ENCODE measurements at places on chromosomes 16 and 17. TPM values are rescaled to one million over a fixed set of nuclear protein-coding genes. Genes with fewer than 3 reads are reported as not detected.
A peak's percentile ranks its signal among the peaks of the same experiment; 100 is the strongest.

DNA sequence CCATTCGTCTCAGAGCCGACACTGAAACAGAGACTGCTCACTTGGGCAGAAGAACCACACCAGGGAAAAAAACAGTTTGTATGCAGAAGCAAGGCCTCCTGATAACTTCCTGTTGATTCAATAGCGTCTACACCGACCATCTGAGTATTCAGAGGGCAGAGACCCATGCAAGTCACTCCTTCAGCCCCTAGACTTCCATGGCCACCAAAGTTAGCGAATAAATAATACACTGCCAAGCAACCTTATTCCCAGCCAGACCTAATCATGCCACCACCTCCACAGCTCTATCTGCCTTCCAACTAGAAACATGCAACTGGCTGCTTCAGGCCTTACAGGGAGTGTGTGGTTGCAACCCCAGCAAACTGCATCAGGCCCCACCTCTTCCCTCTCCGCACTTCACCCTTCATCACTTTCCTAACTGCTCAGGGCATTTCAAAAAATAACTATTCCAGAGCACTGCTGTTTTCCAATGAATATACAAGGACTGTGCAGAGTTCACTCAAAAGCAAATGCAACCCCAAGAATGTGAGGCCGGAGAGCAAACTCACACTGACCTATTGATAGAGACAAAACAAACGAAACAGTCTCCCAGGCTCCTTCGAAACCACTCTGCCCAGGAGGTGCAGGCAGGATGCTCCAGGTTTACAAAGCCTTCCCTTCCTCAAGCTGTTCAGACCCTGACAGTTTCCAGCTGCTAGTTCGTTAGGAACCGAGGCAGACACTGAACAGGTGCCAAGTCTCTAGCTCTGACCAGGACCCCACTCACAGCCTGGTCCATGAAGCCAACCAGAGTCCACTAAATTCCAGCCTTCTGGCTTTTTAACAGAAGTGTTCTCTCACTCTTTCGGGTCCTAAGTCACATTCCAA, 3.6 kb downstream of the USP7 start:
- H3K4me3 ChIP-seq = peak overlapping the region; percentile 16
- H3K27me3 ChIP-seq = no peaks in the 10 kb centered on the region
- no peak for DNase-seq
- H3K36me3 ChIP-seq = no peaks in the 10 kb centered on the region
- H3K27ac ChIP-seq = peak overlapping the region; percentile 58

- no peak overlapping the region for H3K27ac ChIP-seq
- peaks cover 9% of the 10 kb centered on the region for H3K4me1 ChIP-seq
- no peak overlapping the region for H3K4me3 ChIP-seq
- no peaks in the 10 kb centered on the region for H3K36me3 ChIP-seq
- H3K27me3 ChIP-seq = no peaks in the 10 kb centered on the region
- no peak for DNase-seq
These were observed 210.6 kb downstream of the MAP2K4 start for GRCh38 chr17:12231355-12231682.

- H3K27ac ChIP-seq = no peak overlapping the region
- no peaks in the 10 kb centered on the region for H3K36me3 ChIP-seq
- no peak for DNase-seq
- no peak overlapping the region for H3K4me3 ChIP-seq
- H3K27me3 ChIP-seq = peaks cover 2% of the 10 kb centered on the region
- H3K4me1 ChIP-seq = peaks cover 6% of the 10 kb centered on the region
These were observed 6.7 kb upstream of the WFIKKN2 start for GRCh38 chr17:50828508-50829170.

MEIOB gene
- not detected for total RNA-seq

ZNF688 gene
- 10.8 TPM for total RNA-seq

AHSP gene
- total RNA-seq = not detected

ADPRM gene
- 4.2 TPM for total RNA-seq

DNA sequence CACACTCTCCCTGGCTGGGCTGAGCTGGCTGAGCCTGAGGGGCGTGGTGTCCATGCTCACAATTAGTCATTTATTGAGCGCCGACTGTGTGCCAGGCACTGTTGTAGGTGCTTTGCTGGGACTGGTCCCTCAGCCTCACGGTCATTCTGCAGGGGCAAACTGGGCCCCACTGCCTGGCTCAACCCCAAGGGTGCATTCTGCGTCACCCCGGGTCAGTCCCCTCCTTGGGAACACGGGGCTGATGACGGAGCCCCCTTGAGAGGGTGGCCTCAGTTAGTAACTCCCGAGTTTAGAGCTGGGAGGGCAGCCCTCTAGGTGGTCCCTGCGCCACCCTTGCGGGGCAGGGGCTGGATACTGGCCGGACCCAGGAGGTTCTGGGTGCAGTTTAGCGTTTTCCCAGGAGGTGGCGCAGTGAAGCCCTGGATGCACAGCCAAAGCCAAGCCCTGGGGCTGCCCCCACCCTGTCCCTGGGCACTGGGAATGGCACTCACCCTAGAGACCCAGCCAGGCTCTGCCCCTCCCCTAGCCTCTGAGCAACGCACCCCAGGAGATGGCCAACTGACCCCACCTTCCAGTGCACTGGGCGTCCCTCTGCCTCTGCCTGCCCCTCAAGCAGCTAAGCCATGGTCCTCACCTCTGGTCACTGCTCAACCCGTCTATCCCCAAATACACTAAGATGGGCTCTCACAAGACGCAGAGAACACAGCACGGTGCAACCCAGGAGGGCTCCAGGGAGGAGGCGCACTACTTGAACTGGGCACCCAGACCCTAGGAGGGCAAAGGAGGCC, 243.2 kb upstream of the GSE1 start:
- H3K4me3 ChIP-seq = no peak overlapping the region
- no peak overlapping the region for H3K27ac ChIP-seq
- H3K4me1 ChIP-seq = peaks cover 30% of the 10 kb centered on the region
- DNase-seq = peak; percentile 47
- H3K27me3 ChIP-seq = no peaks in the 10 kb centered on the region
- H3K36me3 ChIP-seq = no peaks in the 10 kb centered on the region

DNA sequence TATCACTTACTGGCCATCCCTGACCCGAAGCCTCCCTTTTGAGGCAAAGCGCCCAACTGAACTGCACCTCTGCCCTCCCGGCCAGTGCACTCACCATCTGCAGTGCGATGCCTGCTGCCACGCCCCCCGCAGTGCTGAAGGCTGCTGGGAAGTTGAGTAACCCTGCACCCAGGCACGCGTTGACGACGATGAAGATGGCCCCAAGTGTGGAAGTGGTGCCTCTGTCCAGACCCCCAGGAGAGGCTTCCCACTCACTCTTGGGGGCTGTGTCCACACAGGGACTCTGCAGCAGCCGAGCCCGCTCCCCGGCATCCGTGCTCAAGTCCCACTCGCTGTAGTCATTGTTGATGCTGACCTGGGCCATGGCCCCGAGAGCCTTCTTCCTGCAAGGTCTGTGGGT, 4.8 kb downstream of the SLC38A7 start:
- H3K4me3 ChIP-seq = no peak overlapping the region
- DNase-seq = no peak
- H3K36me3 ChIP-seq = peaks cover 69% of the 10 kb centered on the region
- H3K4me1 ChIP-seq = peaks cover 54% of the 10 kb centered on the region

GSG1L2 gene
- total RNA-seq = not detected

GRCh38 chr17:34252444-34253138, 2.5 kb upstream of the CCL2 start:
- H3K4me1 ChIP-seq = peaks cover 95% of the 10 kb centered on the region
- peaks cover 4% of the 10 kb centered on the region for H3K36me3 ChIP-seq
- no peak overlapping the region for H3K4me3 ChIP-seq
- peak; percentile 98 for DNase-seq
- H3K27ac ChIP-seq = peak overlapping the region; percentile 91

DNA sequence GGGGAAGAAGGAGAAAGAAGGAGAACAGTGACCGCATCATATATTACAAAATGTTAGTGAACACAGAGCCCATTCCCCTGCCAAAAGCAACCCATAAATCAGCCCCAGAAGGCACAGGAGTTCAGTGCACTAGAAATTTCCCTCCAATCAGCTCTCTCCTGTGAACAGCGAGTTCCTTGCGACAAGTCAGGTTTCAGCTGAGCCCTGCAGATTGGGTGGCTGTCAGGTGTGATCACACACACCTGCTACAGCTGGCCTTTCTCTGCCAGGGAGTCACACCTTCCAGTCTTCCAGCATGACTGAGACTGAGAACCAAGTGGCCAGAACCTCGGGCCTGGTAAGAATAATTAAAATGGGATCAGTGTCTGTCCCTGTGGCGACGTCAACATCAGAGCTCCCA, 60.2 kb downstream of the SHISA9 start:
- no peak for DNase-seq
- H3K27me3 ChIP-seq = no peaks in the 10 kb centered on the region
- no peak overlapping the region for H3K4me3 ChIP-seq
- H3K27ac ChIP-seq = no peak overlapping the region
- H3K4me1 ChIP-seq = no peaks in the 10 kb centered on the region

GRCh38 chr17:78736526-78737079, 45.5 kb downstream of the CYTH1 start:
- H3K27ac ChIP-seq = peak overlapping the region; percentile 91
- peak; percentile 79 for DNase-seq
- no peaks in the 10 kb centered on the region for H3K36me3 ChIP-seq
- H3K27me3 ChIP-seq = no peaks in the 10 kb centered on the region
- H3K4me3 ChIP-seq = peak overlapping the region; percentile 69

DNA sequence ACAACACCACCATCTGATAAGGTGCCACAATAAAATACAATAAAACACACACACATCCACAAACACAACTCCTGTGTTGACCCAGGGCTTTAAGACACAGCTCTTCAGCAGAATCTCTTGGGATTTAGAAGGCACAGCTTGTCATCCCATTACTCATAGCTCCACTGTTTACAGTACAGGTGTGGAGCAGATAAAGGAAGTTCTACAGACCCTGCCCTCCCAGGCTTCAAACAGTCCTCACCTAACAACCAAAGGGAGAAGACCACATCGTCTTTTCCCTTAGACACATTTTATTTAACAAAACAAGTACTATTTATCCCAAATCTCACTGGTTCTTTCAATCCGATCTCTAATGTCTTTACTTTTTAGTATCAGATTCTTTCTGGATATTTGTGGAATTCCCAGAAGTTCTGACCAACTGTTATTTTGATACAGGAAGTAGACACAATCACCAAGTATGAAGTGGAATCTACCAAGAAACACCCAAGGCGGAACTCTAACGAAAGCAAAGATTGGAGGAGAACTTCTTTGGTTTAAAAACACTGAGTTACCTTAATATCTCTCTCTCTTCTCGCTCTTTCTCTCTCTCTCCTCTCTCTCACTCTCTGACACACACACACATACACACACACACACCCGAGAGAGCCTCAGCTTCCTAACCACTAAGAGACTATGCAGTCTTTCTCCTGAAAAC, 46.1 kb downstream of the CYTH1 start:
- H3K4me3 ChIP-seq = peak overlapping the region; percentile 69
- H3K27me3 ChIP-seq = no peaks in the 10 kb centered on the region
- H3K36me3 ChIP-seq = no peaks in the 10 kb centered on the region
- DNase-seq = no peak
- peak overlapping the region; percentile 91 for H3K27ac ChIP-seq
- peaks cover 98% of the 10 kb centered on the region for H3K4me1 ChIP-seq

DNA sequence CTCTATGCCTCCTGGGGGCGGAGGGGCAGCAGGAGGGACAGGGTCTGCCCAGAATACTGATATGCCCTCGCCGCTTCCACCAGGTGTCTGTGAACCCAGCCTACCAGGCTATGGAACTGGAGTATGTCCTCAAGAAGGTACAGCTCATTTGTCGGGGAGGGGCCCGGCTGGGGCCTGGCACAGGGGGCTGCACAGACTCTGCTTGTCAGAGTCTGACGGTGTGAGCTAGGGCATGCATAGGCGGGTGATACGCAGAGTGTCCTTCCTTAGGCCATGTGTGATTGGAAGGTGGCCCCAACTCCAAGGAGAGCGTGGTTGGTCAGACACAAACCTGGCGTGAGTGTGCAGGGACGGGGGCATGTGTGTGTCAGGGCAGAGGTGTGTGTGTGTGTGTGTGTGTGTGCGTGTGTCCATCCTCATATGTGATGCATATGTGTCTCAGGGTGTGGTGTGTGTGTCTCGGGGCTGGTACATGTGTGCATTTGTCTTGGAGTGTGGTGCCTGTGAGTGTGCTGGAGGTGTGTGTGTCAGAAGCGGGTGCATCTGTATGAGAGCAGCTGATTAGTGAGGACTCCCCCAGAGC, 7.0 kb downstream of the CHAD start:
- DNase-seq = no peak
- H3K27ac ChIP-seq = no peak overlapping the region
- peaks cover 2% of the 10 kb centered on the region for H3K27me3 ChIP-seq

DNA sequence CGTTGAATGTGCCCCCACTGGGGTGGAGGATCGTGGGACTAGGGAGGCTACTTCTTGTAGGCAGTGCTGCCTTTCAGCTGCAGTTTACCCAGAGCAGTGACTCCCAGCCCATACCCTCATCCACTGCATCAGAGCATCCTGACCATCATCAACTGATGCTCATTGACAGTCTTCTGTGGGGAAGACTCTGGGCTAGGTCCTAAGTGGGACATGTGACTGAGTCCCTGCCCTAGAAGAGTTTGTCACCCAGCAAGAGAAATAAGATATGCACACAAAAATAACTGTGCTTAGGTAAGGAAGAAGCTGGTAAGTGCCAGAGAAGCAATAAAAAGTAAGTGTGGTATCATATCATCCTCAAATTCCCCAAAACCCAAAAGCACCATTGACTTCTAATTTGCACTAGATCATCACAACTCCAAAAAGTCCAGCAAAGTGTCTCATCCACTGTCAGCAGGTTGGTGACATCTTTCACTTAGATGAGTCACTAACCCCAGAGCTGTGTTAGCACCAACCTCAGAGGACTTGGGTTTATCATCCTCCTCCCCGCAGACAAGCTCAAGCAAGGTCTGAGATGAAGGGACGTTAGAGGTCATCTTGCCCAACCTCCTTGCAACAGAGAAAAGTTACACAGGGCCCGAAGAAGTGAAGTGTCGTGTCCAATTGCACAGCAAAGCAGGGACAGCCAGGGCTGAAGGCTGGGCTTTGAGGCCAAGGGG, 99.0 kb downstream of the CCDC182 start:
- DNase-seq = no peak
- no peaks in the 10 kb centered on the region for H3K36me3 ChIP-seq
- no peaks in the 10 kb centered on the region for H3K27me3 ChIP-seq
- H3K4me1 ChIP-seq = no peaks in the 10 kb centered on the region

DNA sequence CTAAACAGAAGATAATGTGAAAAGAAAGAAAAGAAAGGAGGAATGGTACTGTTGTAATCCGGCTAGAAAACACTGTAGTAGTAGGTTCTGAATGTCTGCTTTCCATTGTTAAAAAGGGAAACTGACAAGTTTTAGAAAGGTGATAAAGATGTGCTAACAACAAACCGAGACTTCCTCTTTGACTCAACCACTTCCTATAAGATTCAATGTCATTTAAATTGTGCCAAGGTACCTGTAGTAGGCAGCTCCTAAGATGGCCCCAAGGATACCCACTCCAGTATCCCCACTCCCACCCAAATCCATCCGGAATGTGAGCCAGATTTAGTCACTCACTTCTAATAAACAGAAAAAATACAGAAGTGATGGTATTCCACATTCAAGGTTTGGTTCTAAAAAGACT, 31.2 kb downstream of the XYLT1 start:
- no peaks in the 10 kb centered on the region for H3K27me3 ChIP-seq
- H3K4me1 ChIP-seq = peaks cover 14% of the 10 kb centered on the region
- H3K4me3 ChIP-seq = no peak overlapping the region
- H3K36me3 ChIP-seq = no peaks in the 10 kb centered on the region

GRCh38 chr16:85571813-85572619, 41.1 kb upstream of the GSE1 start:
- H3K27ac ChIP-seq = no peak overlapping the region
- no peaks in the 10 kb centered on the region for H3K27me3 ChIP-seq
- DNase-seq = no peak
- no peak overlapping the region for H3K4me3 ChIP-seq
- peaks cover 49% of the 10 kb centered on the region for H3K4me1 ChIP-seq

GRCh38 chr16:84535408-84535807, 30.9 kb upstream of the MEAK7 start:
- H3K36me3 ChIP-seq = no peaks in the 10 kb centered on the region
- DNase-seq = no peak
- peaks cover 29% of the 10 kb centered on the region for H3K4me1 ChIP-seq
- H3K4me3 ChIP-seq = no peak overlapping the region
